ENCODE measurements at places on chromosomes 1 and 21.
A peak's percentile ranks its signal among the peaks of the same experiment; 100 is the strongest.

- DNase-seq = no peak
Observed at GRCh38 chr1:47689894-47690293, 252.1 kb downstream of the FOXD2 start.

- no peak for DNase-seq
Observed at GRCh38 chr1:26346274-26347033, 7.5 kb downstream of the CRYBG2 start.

DNA sequence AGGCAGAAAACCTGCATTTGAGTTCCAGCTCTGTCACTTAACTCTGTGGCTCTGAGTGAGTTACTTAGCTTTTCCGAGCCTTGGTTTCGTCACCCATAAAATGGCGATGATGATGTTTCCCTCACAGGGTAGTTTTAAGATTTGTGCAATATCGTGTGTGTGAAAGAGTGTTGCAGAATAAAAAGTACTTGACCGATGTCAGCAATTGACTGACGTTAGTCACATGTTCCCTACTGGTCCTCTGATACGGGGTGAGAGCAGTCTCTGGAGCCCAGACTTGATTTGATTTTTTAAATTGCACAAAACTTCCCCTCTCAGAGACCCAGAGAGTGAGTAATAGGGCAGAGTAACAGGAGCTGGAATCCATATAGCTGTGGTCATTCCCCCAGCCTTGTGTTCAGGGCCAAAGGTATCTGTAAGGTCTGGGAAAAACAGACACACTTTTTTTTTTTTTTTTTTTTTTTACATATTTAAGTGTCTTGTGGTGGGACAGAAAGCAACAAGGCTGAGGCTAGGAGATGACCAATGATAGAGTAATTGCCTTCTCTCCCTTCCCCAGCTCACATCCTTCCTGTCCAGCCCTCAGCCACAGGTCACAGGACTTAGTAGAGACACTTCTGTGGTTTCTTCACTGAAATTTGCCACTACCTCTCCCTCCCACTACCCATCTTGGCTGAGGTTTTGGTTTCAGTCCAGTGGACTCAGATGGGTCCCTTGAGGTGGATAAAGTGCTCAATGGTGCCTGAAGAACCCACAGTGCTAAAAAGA lies 2.0 kb downstream of the FCER1G start:
- peak; percentile 95 for DNase-seq

DNA sequence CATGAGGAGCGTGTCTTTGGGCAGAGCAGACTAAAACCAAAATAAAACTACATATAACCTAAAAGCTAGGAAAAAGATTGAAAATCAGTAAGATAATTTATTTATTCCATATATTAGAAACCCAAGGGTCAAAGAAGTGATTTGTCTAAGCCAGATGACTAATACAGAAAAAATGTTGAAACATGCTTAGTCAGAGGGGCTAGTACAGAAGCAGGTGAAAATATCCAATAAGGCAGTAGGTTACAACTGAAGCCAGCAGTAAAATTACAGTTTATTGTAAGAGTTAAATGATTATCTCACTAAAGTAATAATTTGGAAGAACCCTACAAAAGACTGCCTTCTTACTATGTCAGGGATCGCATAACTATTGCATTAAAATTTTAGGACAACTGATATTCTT lies 1190.9 kb upstream of the PRMT6 start:
- DNase-seq = peak; percentile 34

- no peak for DNase-seq
Observed at GRCh38 chr1:88357729-88358128, 326.3 kb upstream of the PKN2 start.

DNA sequence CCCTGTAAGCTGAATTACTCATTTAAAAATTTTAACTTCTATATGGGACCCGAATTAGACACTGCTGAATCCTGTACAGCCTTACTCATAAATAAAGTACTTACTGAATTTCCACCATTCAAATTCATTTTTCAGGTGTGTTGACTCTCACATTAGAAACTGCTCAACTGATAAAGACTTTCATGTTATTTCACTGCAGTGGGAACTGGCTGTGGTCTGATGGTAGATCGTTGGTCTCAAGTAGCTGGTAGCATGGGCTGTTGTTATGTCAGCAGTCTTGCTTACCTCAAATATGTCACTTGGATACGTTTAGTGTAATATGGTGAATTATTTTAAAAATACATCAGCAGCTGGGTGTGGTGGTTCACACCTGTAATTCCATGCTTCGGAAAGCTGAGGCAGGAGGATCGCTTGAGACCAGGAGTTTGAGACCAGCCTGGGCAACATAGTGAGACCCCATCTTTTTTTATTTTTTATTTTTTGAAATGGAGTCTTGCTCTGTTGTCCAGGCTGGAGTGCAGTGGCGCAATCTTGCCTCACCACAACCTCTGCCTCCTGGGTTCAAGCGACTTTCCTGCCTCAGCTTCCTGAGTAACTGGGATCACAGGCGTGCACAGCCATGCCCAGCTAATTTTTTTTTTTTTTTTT lies 10.4 kb downstream of the DEGS1 start:
- no peak for DNase-seq

GRCh38 chr1:6743189-6744101 lies 41.8 kb upstream of the CAMTA1 start:
- DNase-seq = peak; percentile 68

DNA sequence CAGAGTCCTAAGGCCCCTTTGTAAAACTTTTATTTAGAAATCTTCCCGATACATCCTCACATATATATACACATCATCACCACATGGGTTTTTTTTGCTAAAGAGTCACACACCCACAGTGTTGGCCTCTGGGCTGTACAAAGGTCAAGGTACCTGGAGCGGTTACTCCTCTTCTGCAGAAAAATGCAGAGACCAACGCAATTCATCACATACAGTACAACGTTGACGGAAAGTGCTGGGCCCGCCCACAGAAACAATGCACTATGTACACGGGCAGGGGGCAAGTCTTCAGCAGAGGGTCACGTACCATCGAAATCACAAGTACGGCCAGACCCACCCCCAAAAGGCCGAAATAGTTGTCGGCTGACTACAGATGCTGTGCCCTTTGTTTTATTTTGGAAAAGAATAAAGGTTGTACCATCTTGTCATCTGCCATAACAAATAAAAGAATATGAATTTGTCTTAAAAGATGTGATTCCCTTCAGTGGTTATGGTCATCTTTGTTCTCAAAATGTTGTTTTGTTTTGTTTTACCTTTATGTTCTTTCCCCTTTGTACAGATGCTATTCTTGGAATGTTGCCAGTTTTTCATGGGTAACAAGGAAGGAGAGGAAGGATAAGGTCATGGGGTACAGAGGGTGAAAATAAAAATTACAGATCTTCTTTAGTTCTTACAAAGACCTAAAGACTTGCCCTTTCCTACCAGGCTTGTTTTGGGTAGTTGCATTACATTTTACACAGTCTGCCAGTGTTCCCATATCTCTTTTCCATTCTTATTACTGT lies 15.6 kb downstream of the TAL1 start:
- DNase-seq = no peak

DNA sequence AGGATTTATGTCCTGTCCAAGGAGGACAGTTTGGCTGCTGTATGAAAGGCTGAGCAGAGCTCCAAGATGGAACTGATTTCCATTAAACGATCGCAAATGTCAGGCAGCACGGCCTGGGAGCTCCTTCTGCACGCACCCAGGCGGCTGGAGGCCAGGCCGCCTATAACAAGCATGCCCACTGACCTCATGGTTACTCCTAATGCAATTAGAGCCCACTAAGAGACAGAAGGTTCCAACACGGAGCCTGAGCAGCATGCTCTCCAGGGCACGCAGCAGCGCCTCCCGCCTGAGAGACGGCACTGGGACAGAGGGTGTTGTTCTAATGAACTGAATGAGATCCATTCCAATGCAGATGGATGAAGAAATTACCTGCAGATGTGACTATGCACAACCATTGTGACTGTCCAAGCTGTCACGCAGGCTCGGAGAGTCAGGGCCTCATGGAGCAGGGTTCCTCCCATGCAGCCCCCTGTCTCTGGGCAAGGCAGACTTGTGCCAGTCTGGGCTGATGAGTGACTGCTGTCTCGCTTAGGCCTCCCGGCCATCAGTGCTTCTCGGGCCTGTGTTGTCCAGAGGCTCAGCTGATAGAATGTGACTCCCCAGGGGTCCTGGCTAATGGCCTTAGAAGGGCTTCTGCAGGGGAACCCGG lies 25.2 kb upstream of the CDCA8 start:
- no peak for DNase-seq

- no peak for DNase-seq
Observed at GRCh38 chr1:14568716-14569355, 29.6 kb upstream of the KAZN start.

- no peak for DNase-seq
Observed at GRCh38 chr21:41953249-41953830, 478 bp downstream of the C2CD2 start.

- no peak for DNase-seq
Observed at GRCh38 chr21:17269760-17270159, 243.1 kb upstream of the CXADR start.

DNA sequence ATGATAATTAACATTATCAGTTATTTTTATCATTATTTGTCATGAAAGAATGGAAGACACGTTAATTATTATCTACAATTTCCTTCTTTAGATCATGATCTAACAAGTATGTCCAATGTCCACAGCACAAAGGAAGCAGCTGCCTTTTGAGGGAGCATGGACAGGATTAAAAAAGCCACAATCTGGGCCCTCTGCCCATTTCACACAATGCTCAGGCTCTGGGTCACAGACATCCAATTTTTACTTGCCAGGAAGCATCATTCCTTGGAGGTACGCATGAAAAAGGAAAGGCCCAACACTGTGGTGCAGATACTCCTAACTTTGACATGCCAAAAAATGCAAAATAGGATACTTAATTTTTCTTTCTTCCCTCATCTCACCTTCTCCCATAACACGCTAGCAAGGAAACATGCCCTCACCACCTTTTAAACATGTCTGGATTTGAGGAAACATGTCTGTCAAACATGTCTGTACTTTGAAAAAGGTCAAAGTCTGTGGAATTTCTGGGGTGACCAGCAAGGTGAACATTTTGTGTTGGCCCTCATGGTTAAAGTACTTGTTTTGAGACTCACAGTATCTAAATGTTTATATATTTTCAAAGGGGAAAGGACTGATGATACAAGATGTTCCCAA lies 40.0 kb downstream of the GADD45A start:
- DNase-seq = peak; percentile 91

- no peak for DNase-seq
Observed at GRCh38 chr1:36159614-36160387, 3.8 kb downstream of the MAP7D1 start.

GRCh38 chr1:115507901-115508300 lies 133.9 kb upstream of the VANGL1 start:
- DNase-seq = peak; percentile 10

DNA sequence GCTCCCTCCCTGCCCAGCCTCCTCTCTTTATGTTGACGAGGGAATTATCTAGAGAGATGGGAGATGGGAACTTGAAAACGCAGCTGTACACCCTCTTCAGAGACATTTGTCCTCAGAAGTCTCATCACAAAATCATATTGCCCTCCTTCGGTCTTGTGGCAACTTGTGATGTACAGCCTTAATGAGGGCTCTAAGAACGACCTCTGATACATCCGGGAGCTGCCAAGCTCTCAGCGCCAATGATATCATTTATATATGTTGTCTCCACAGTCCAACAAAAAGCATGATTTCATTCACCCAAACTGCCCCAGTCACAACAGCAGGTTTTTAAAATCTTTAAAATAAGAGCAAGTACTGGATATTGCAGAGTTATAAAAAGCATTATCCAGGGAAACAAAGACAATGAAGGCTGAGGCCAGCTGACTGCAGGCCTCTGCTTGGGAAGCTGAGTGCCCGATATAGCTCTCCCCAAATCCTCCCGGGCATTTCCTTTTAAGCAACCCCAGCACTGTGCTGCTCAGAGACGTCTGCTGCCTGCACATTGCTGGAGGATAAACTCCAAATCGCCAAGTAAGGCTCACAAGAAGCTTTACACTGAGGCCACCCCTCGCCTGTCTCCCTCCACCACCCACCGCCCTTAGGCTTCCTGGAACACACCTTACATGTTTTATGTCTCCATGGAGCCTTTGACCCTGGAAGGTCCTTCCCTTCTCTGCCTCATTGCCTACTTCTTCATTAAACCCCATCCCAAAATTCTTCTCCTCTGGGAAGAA lies 236.1 kb downstream of the C1orf94 start:
- no peak for DNase-seq

DNA sequence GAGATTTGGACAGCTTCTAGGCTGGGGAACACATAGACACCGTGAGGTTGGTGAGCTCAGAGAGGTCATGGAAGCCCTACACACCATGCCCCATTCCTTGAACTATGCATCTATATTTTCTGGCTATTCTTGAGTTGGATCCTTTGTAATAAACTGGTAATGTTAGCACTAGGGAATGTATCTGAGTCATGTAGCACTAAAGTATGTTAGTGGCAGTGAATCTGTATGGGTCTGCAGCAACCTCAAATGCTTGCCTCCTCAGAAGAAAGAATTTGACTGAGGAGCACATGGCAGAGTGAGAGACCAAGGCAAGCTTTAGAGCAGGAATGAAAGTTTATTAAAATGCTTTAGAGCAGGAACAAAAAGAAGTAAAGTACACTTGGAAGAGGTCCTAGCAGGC lies 43.7 kb upstream of the LRRC7 start:
- DNase-seq = peak; percentile 36

DNA sequence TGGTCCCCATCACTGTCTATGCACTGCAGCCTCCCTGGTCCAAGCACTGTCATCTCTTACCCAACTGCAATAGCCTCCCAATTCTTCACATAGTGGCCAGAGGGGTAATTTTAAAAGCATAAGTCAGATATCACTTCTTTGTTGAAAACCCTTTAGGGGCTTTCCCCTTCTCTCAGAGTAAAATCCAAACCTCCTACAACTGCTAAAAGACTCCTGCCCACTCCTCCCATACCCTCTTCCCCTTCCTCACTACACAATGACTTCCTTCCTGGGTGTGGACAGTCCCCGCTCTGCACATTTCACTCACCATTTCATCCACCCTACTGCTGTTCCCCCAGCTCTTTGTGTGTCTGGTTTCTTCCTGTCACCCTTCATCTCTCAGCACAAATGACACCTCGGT lies 8.3 kb downstream of the MCOLN2 start:
- DNase-seq = no peak

DNA sequence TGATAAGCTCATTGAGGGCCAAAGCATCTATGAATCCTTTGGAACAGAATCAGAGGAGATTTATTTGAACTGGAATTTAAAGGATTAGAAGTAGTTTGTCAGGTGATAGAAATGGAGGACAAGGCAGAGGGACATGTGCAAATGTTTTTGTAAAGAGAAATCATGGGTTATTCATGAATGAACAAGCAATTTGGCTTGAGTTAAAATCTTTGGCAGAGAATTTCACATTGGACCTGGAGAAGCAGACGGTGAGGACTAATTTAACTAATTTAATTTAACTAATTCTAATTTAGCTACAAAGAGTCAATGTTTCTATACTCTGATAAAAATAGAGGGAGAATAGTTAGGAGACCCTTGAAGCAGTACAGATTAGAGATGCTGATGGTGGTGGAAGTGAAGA lies 36.3 kb downstream of the SNX7 start:
- DNase-seq = no peak

DNA sequence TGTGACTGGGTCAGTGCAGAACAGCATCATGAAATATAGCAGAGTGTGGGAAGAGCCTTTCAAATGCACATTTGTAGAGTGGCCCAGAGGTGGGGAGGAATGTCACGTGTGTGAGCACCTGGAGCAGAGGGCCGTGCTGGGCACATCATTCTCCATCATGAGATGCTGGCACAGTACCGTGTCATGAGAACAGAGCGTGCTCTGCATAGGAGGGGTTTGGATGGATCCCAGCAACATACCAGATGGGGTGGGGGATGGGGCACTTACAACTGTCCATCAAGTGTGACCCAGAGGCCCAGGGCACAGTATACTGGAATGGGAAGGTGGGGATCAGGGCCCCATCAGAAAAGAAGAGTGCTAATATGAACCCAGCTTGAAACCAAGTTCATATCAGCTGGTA lies 182.0 kb downstream of the LMX1A start:
- no peak for DNase-seq

GRCh38 chr1:2585318-2586092 lies 1.1 kb upstream of the PRXL2B start:
- peak; percentile 37 for DNase-seq
